ENCODE measurements at places on chromosomes 13 and 19.
A peak's percentile ranks its signal among the peaks of the same experiment; 100 is the strongest.

DNA sequence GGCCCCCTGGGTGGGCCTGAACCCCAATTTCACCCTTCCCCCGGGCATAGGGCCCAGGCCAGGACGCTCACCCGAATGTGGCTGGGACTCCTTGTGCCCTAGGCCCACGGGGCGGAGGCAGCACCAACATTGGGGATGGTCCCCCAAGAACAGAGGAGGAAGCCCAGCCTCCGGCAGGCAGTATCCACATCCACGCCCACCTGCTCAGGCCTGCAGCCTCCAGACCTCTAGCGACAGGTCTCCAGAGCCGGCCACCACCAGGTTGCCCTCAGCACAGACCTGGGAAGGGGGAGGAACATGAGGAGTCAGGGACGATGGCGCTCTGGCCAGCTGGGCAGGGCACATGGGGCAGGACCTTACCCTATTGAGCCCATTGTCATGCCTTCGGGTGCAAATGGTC lies 1.2 kb downstream of the GNG14 start:
- no peak overlapping the region for H3K4me3 ChIP-seq
- peaks cover 2% of the 10 kb centered on the region for H3K36me3 ChIP-seq
- no peak overlapping the region for H3K27ac ChIP-seq

GRCh38 chr19:12769689-12770088 lies 5.7 kb downstream of the HOOK2 start:
- DNase-seq, result peak; percentile 79
- no peaks in the 10 kb centered on the region for H3K27me3 ChIP-seq
- H3K4me3 ChIP-seq, result no peak overlapping the region
- H3K4me1 ChIP-seq, result peaks cover 14% of the 10 kb centered on the region

DNA sequence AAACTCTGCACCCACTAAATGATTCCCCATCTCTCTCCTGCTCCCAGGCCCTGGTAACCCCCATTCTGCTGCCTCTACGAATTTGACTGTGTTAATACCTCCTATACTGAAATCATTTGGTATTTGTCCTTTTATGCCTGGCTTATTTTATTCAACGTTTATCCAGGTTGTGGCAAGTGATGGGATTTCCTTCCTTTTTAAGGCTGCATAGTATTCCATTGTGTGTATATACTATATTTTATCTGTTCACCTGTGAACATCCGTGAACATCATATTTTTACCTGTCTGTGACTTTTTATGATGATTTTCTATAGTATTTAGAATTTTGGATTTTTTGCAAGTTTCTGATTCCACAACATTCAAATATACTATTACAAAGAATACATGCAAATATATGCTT lies 13.9 kb upstream of the CEBPG start:
- H3K4me3 ChIP-seq, result no peak overlapping the region
- H3K27ac ChIP-seq, result no peak overlapping the region
- peaks cover 20% of the 10 kb centered on the region for H3K27me3 ChIP-seq
- DNase-seq, result no peak
- H3K4me1 ChIP-seq, result no peaks in the 10 kb centered on the region

DNA sequence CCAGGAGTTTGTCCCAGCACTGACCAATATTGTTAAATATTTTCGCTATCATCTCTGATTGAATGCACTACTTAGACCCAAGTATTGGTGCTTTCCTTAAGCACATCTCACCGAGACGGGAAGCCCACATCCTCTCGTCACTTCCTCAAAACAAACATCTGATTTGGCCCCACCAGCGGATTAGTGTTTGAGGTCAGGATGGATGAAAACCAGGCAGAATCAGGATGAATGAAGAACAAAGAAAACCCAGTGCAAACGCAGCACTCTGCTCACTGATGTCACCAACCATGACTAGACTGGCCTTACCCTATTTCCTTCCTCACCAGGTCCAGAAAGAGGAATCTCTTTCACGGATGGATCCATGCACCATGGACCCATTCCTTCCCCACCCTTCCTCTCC lies 6.0 kb downstream of the PLAUR start:
- peaks cover 32% of the 10 kb centered on the region for H3K4me1 ChIP-seq
- peak overlapping the region; percentile 77 for H3K27ac ChIP-seq
- peaks cover 57% of the 10 kb centered on the region for H3K36me3 ChIP-seq
- H3K27me3 ChIP-seq, result no peaks in the 10 kb centered on the region

- H3K4me1 ChIP-seq, result no peaks in the 10 kb centered on the region
- peaks cover 2% of the 10 kb centered on the region for H3K27me3 ChIP-seq
- H3K4me3 ChIP-seq, result no peak overlapping the region
- no peak overlapping the region for H3K27ac ChIP-seq
- no peak for DNase-seq
These were observed 221.3 kb downstream of the MYO16 start for GRCh38 chr13:108850691-108851090.

DNA sequence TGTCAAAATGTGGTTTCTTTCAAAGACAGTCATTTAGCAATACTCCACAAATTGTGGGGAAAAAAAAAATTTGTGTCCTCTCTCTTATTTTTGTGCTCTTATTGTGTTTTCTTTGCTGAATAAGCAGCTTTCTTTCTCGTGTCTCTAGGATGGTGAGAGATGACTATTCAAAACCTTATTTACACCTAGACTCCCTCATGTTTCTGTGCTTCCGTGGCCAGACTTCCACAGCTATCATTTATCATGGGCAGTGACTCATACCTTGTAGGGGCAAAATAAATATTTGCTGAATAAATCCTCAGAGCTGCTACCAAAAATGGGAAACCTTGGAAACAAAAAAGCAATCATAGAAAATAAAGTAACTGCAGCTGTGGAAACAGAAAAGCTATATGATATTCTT lies 204.9 kb upstream of the MIR17HG start:
- H3K27ac ChIP-seq, result no peak overlapping the region
- no peak for DNase-seq
- no peaks in the 10 kb centered on the region for H3K27me3 ChIP-seq
- H3K4me1 ChIP-seq, result no peaks in the 10 kb centered on the region
- no peaks in the 10 kb centered on the region for H3K36me3 ChIP-seq
- H3K4me3 ChIP-seq, result no peak overlapping the region

GRCh38 chr19:19463348-19464117 lies 51.8 kb downstream of the TSSK6 start:
- H3K4me1 ChIP-seq, result peaks cover 42% of the 10 kb centered on the region
- peak overlapping the region; percentile 55 for H3K27ac ChIP-seq
- no peak for DNase-seq
- H3K27me3 ChIP-seq, result no peaks in the 10 kb centered on the region
- peaks cover 46% of the 10 kb centered on the region for H3K36me3 ChIP-seq

- H3K27me3 ChIP-seq, result no peaks in the 10 kb centered on the region
- H3K36me3 ChIP-seq, result no peaks in the 10 kb centered on the region
- H3K4me1 ChIP-seq, result no peaks in the 10 kb centered on the region
- DNase-seq, result no peak
These were observed 72.6 kb downstream of the NBEA start for GRCh38 chr13:35014606-35015213.

GRCh38 chr13:33285420-33286124 lies at the start of gene STARD13:
Gene STARD13 (minus strand): TSS chr13:33285755. CDS start chr13:33285638, 117 bp downstream.
- peaks cover 17% of the 10 kb centered on the region for H3K4me1 ChIP-seq
- H3K27me3 ChIP-seq, result peaks cover 49% of the 10 kb centered on the region
- no peaks in the 10 kb centered on the region for H3K36me3 ChIP-seq

DNA sequence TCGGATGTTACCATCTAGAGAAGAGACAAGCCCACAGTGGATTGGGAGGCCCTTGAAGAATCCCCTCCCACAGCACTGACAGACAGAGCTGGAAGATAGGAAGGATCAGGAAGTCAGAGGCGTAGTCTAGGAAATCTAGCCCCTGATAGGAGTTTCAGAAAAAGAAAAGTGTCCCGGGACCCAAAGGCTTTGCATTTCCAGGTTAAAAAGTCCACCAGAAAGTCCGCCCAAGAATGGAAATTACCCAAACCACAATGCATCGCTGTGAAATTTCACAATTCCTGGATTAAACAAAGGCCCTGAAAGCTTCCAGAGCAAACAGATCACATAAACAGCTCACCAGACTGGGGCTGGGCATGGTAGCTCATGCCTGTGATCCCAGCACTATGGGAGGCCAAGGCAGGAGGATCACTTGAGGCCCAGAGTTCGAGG lies 146.9 kb downstream of the KDM4B start:
- peaks cover 28% of the 10 kb centered on the region for H3K36me3 ChIP-seq
- no peak overlapping the region for H3K27ac ChIP-seq
- DNase-seq, result no peak
- no peaks in the 10 kb centered on the region for H3K27me3 ChIP-seq
- no peak overlapping the region for H3K4me3 ChIP-seq

DNA sequence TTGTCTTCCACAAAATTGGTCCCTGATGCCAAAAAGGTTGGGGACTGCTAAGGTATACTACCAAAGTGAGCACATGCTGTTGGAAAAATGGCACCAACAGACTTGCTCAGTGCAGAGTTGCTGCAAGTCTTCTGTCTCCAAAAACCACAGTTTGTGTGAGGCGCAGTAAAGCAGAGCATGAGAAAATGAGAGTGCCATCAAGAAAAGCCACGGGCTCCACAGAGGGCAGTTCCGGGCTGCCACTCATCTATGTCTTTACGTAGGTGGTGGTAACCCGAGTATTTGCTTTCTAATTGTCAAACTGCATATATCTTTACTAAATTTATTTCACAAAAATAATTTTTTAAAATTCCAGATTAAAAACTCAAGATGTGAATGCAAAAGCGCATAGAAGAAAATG lies 123.8 kb downstream of the RNF17 start:
- H3K4me1 ChIP-seq, result no peaks in the 10 kb centered on the region
- H3K27me3 ChIP-seq, result no peaks in the 10 kb centered on the region
- H3K36me3 ChIP-seq, result peaks cover 33% of the 10 kb centered on the region
- H3K4me3 ChIP-seq, result no peak overlapping the region

DNA sequence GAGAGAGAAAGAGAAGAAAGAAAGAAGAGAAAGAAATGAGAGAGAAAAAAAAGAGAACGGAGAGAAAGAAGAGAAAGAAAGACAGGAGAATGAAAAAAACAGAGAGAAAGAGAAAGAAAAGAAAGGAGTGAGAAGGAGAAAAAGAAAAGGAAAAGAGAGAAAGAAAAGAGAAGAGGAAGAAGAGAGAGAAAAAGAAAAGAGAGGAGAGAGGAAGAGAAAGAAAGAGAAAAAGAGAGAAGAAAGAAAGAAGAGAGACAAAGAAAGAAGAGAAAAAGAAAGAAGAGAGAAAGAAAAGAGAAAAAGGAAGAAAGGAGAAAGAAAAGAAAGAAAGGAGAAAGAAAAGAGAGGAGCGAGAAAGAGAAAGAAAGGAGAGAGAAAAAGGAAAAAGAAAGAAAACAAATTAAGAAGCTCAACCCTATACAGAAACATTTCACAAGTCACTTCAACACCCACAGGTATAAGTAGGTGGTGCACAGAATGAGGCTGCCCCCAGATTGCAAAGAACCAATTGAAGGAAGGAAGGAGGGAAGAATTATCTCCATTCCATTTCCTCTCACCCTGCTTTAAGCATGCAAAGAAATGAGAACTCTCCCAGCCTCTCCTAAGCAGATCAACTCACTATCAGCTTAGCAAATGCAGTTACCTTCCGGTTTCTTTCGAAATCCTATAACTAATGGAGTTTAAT lies 98.8 kb upstream of the CACNA1A start:
- H3K4me1 ChIP-seq, result peaks cover under 1% of the 10 kb centered on the region
- peaks cover 10% of the 10 kb centered on the region for H3K27me3 ChIP-seq
- no peaks in the 10 kb centered on the region for H3K36me3 ChIP-seq
- no peak overlapping the region for H3K4me3 ChIP-seq
- DNase-seq, result no peak

DNA sequence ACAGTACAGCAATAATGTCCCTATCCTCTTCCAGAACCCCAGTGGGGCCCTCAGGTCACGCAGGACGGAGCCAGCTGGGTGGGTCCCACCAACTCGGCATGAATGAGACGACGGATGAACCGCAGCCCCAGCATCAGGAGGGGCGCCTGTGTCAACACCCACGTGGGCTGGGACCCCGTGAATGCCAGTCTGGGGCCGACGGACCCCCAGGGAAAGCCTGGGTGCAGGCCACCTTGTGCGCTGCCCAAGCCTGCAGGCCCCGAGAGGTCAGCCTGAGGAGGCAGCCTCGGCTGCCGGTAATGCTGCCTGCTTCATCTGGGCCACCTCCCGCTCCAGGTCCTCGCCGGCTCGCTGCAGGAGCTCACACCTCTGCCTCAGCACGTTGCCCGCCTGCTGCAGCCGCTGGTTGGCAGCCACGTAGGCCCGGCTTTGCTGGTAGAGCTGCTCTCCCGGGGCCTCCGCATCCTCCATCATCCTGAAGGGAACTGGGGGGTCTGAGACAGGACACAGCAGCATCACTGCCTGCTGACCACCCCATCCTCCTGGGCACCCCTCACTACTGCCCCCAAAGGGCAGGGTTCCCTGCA lies 4.2 kb downstream of the C19orf25 start:
- H3K27ac ChIP-seq, result no peak overlapping the region
- H3K4me3 ChIP-seq, result no peak overlapping the region
- H3K27me3 ChIP-seq, result peaks cover 6% of the 10 kb centered on the region
- H3K36me3 ChIP-seq, result peaks cover 6% of the 10 kb centered on the region
- DNase-seq, result no peak

GRCh38 chr19:1856345-1856697 lies 7.1 kb downstream of the KLF16 start:
- peak overlapping the region; percentile 84 for H3K4me3 ChIP-seq
- H3K27me3 ChIP-seq, result no peaks in the 10 kb centered on the region
- H3K27ac ChIP-seq, result peak overlapping the region; percentile 88
- H3K36me3 ChIP-seq, result peaks cover 7% of the 10 kb centered on the region

GRCh38 chr13:38537051-38537450 lies 149.8 kb upstream of the FREM2 start:
- no peaks in the 10 kb centered on the region for H3K36me3 ChIP-seq
- H3K27ac ChIP-seq, result no peak overlapping the region
- no peak overlapping the region for H3K4me3 ChIP-seq
- H3K4me1 ChIP-seq, result no peaks in the 10 kb centered on the region
- no peak for DNase-seq

DNA sequence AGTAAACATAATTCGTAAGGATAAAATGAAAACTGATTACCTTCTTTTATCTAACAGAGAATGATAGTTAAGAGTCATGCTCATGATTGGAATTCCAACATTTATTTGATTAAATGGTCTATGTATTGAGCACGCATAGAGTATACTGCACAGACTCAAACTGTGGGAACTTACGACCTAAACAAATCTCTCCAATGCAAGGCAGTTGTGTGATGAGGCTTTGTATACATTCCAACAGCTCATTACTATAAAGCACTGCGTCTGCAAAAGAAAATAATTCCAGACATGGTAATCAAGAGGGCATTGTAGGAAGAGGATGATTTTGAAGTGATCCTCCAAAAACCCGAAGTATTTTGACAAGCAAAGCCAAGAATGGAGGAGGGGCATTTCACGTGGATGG lies 169.5 kb downstream of the NUFIP1 start:
- peaks cover 14% of the 10 kb centered on the region for H3K27me3 ChIP-seq
- DNase-seq, result no peak
- peaks cover 16% of the 10 kb centered on the region for H3K4me1 ChIP-seq
- no peak overlapping the region for H3K27ac ChIP-seq
- H3K4me3 ChIP-seq, result no peak overlapping the region

DNA sequence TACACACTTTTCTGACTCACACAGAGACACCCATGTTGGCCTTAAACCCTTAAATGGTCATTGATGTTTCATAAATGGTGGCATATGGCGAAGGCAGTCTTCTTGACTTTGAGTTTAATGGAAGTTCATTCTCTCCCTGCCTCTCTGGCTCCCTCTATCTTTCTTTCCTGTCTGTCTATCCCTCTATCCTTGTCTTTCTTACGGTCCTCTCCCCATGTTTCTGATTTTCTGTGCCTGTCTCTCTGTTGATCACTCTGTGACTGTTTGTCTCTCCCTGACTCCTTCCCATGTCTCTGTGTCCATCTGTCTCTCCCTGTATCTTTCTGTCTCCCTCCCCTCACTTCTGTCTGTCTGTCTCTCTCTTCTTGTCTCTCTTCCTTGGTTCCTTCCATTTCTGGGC lies 43.2 kb upstream of the SHKBP1 start:
- no peak for DNase-seq
- H3K4me3 ChIP-seq, result no peak overlapping the region
- H3K27me3 ChIP-seq, result peaks cover 28% of the 10 kb centered on the region
- no peaks in the 10 kb centered on the region for H3K36me3 ChIP-seq
- peaks cover 16% of the 10 kb centered on the region for H3K4me1 ChIP-seq

- peaks cover 16% of the 10 kb centered on the region for H3K4me1 ChIP-seq
- peaks cover 6% of the 10 kb centered on the region for H3K36me3 ChIP-seq
- H3K27me3 ChIP-seq, result peaks cover 61% of the 10 kb centered on the region
- peak within 1 kb of the TSS; percentile 77 for H3K4me3 ChIP-seq
These were observed at the start of gene PCDH17 for GRCh38 chr13:57631596-57632275. Gene PCDH17 (plus strand): TSS chr13:57631744. CDS start chr13:57632547, 803 bp downstream.
